Activated naive CD4-positive, alpha-beta T cell treated with anti-CD3 and anti-CD28 coated beads, Interleukin-2, amount 50 U/mL, for 16 hours (primary cell): ENCODE measurements at places on chromosomes 2 and 18.

DNA sequence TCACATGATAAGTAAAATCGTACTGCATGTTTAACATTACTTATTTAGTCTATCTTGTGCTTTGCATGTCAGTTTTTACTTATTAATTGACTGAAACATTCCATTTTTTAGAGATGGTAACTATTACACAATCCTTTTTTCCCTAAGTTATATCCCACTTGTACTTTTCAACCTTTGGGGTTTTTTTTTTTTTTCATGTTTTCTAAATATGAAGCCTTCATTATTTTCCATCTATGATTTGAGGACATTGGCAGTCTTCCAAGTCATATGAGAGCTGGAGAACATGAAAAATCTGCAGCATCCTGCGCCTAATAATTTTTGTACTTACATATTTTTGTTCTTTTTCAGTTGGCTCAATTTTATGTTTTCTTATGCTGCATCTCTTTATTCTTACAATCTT lies 113.9 kb downstream of the MYO1B start:
- no peak for DNase-seq

DNA sequence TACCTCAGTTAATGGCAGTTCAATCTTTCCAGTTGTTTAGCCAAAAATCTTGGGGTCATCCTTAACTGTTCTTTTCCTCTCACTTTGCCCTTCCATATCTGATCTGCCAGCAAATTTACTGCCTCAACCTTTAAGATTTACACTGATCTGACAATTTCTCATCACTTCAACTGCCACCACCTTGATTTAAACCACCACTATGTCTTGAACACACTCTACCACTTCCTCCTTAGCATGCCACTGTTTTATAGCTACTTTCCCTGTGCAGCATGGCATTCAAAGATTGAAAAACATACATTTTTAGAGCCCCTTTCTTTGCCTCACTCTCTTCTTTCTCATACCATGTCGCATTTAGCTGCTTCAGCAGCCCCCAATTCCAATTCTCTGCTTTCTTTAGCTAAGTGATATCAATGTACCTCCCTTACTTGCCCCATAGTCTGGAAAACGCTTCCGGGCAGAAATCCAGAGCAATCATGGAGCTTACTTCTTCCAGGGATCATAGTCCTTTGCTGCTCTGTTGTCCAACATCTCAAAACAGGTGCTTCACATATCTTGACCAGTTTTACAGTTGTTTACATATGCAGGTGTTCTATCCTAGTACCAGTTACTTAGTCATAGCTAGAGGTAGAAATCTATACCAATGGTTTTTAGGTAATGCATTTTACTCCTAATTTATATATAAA lies 10.9 kb downstream of the PGAP1 start:
- DNase-seq = no peak

DNA sequence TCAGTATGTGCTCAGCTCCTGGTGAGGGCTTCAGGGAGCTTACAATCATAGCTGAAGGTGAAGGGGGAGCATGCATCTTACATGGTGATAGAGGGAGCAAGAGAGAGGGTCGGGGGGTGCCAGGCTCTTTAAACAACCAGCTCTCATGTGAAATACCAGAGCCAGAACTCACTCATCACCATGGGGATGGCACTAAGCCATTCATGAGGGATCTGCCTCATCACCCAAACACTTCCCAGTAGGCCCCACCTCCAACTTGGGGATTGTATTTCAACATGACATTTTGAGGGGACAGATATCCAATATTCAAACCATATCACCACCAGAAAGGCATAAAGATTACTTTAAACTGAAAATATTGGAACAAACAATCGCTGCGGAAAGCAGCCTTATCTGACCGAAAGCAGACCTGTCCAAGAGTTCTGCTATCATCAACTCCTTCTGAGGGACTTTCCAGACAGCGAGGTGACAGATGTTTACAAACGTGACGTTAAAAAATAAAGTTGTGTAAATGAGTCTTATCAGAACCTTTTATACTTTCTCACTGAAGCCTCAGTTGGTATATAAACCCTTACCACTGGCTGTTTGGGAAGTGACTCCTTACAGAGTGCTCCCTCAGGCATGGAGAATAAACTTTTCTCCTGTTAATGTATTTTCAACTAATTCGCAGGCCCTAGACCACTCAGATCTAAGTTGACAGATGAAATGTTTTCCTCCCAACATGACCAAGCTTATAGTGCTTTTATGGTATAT lies 35.5 kb upstream of the PTH2R start:
- DNase-seq = no peak

- no peak for DNase-seq
Observed at GRCh38 chr2:61617610-61618009, 79.5 kb upstream of the XPO1 start.

DNA sequence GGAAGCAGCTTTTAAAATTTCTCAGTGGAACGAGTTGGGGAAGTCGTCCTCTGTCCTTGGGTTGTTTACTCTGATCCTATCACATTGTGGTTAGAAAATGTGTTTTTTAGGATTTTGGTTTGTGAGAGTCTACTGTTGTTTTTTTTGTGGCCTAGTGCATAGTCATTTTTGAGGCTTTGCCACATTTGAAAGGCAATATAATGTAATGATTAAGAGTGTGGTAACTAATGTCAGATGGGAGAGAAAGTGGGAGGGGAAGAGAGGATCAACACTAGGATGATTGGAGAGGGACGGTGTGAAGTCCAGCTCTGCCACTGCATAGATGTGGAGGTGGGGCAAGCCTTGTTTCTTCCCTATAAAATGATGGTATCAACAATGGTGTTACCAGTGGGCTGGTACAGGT lies 8.5 kb downstream of the SP140L start:
- DNase-seq = no peak

GRCh38 chr2:68946117-68946516 lies 6.6 kb downstream of the GKN2 start:
- DNase-seq = no peak

DNA sequence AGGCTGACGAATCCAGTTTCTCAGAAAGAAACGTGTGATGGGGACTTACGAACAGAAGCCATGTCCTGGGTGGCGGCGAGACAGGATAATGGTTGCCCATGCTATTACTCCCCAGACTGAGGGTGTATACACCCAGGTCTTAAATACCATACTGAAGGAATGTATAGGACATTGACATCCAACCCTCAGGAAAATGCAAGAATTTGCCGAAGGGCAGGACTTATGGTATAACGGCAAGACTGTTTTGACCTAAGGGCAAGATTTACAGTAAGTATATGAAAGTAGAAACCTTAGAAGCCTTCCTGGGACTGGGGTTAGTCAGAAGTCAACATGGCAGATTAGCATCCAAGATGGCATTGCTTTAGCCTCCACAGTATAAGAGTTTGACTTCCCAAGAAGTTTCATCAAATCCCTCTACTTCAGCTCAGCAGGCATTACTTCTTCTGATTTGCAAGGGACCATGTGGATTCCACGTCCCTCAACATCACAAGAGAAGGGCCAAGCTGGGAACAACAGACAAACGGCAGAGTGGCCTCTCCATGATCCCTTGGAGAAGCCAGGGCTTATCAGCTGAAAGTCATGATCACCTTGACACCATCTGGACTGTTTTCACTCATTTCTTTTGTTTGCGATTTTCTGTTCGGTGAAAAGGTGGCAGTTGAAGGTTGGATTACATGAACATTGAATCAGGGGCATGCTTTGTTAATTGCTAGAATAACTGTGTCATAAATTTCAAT lies 21.1 kb downstream of the ST3GAL5 start:
- no peak for DNase-seq

- peak; percentile 39 for DNase-seq
Observed at GRCh38 chr18:75211002-75211621, 515 bp downstream of the TSHZ1 start.

DNA sequence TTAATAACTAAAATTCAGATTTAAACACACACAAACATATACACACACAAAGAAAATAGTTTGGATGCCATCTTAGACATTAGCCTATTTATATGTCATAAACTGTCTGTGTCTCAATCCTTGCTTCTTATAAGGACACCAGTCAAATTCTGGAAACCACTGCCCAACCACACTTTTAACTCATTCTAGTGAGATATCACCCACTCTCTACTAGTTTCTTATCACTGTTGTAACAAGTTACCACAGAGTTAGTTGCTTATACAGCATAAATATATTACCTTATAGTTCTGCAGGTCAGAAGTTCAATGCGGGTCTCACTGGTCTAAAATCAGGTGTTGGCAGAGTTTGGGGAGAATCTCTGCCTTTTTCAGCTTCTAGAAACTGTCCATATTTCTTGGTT lies 239.1 kb downstream of the MTX2 start:
- no peak for DNase-seq

GRCh38 chr2:109646961-109647360 lies 32.8 kb downstream of the SOWAHC start:
- no peak for DNase-seq

DNA sequence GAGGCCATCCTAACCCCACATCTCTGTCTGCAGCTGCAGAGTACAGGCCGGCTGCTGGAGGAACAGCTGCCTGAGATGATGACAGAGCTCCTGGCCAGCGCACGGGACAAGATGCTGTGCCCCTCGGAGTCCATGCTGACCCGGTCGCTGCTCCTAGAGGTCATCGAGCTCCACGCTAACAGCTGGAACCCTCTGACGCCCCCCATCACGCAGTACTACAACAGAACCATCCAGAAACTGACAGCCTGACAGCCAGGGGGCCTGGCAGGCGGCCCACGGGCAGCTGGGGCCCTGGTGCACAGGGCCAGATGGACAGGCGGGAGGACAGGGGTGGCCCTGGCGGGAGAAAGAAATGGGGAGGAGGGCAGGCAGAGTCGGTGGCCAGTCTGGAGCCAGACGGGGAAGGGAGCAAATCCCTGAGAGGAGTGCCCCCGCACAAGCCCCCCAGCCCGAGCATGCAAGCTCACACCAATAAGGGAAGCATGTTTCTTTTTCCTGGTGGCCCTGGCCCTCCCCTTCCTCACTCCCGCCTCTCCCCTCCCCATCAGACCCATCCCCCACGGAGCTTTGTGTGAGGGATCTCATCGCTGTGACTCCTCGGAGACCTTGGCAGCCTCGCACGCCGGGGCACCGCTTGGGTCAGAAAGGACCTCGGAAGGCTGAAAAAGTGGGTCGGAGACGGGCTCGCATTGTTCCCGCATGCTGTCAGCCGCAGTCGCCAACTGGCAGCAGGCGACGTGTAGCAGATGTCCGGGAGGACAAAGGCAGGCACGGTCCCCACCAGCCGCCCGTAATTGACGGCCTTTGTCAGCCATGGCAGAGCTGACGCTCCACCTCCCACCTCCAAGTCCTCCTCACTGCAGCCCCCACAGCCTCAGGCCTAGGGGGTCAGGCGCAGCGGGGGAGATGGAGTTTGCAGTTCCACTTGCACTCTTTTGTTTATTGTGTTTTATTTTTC lies 91.2 kb downstream of the SMAD7 start:
- no peak for DNase-seq

DNA sequence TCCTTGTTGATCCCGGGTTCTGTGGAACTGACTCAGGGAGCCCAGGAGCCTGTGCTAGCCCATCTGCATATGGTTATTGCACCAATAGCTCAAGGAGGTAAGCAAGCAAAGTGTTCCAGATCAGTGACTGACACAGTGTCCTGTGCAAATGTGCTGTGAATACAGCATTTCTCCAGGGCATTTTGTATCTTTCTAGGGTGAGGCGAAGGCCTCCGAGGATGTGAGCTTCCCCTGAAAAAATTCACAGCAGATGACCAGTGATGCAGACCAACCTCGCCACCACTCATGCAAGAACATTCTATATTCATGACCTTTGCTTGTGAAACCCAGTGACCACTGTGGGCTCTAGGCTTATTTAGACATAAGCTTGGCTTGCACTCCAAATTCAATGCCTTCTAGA lies 15.2 kb upstream of the NT5DC4 start:
- no peak for DNase-seq
